NCI-H2029 treated with DMSO at 0.1 percent for 48 hours (cell line): ENCODE measurements at places on chromosomes 16 and 17.
A peak's percentile ranks its signal among the peaks of the same experiment; 100 is the strongest.

DNA sequence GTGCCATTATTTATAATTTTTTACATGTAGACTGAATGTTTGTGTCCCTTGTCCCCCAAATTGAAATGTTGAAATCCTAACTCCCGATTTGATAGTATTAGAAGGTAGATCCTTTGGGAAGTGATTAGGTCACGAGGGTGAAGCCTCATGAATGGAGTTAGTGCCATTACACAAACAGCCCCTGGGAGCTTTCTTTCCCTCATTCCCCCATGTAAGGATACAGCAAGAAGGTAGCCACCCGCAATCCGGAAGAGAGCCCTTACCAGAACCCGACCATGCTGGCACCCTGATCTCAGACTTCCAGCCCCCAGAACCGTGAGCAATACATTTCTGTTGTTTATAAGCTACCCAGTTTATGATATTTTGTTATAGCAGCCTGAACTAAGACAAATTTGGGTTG, 143.2 kb downstream of the NPIPB5 start:
- DNase-seq, result no peak

- no peak for DNase-seq
Measured at GRCh38 chr17:14953405-14953804, 311.7 kb downstream of the PMP22 start.

DNA sequence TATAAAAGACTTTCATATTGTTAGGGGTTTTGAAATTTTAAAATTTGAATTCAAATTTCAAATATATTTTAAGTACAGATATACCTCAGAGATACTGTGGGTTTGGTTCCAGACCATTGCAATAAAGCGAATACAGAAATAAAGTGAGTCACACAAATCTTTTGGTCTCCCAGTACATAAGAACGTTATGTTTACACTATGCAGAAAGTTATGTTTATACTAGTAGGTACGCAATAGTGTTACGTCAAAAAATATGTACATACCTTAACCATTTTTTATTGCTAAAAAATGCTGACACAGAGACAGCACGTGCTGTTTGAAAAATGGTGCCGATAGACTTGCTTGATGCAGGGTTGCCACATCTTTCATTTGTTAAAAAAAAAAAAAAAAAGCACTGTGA, 19.7 kb downstream of the NUP88 start:
- no peak for DNase-seq

GRCh38 chr16:56700195-56700594, 17.9 kb downstream of the MT1X start:
- DNase-seq, result no peak

GRCh38 chr17:17387498-17388362, 84.6 kb downstream of the NT5M start:
- DNase-seq, result no peak

DNA sequence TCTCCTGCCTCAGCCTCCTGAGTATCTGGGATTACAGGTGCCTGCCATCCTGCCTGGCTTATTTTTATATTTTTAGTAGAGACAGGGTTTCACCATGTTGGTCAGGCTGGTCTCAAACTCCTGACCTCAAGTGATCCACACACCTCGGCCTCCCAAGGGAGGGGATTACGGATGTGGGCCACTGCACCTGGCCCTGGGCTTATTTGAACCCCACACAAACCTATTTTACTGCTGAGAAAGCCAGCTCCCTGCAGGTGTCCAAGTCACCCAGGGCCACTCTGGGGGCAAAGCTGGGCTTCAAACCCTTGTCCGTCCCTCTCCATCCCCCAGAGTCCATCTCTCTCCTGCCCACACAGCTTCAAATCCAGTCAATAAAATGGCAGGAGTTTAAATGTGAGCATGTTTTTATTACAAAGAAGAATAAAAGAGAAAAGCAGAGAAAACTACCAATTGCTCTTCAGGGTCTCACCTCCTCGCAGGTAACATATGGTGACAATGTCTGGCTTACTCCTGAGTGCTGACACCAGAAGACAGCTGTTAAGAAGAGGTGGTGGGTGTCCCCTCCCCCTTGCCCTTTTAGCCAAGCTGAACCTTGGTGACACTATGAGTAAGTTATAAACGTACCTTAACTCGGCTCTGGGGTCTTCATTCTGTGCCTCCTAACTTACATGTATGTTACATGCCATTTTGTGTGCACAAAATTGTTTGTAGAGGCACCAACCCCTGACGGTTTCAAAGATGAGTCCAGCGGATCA, 45.4 kb downstream of the LAT start:
- DNase-seq, result no peak

- DNase-seq, result no peak
Measured at GRCh38 chr17:64447526-64447925, 1.4 kb upstream of the MILR1 start.

GRCh38 chr17:56614522-56614921, 21.0 kb downstream of the NOG start:
- no peak for DNase-seq

DNA sequence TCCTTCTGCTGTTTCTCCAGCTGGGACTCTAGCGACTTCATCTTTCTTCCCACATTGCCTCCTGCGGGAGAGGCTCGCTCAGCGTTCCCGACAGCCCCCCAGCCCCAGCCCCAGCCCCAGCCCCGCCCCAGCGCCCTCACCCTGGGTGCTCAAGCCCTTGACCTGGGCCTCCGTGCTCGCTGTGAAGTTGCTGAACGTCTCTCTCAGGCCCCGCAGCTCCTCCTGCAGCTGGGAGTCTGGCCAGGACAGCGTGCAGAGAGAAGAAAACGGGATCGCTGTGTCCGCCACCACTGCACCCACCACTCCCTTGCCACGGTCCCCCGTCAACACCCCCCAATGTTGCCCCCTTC, 2.4 kb downstream of the ASGR1 start:
- DNase-seq, result no peak

DNA sequence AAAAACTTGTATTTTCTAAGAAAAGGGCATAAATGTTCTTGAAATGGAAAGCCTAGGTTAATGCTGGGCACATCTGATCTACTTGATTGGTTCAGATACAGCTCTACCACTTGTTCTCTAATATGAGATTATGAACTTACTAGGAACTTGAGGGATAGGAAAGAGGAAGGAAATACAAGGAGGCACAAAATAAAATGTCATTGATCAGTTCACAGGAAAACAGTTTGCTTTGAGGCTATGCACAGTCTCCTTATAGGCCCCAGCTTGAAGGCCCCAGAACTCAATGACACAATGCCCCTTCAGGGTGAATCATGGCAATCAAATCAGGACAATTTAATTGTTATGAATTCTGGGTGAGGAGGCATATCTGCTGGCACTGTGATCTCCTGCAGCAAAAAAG, 27.1 kb downstream of the NXPH3 start:
- DNase-seq, result no peak

DNA sequence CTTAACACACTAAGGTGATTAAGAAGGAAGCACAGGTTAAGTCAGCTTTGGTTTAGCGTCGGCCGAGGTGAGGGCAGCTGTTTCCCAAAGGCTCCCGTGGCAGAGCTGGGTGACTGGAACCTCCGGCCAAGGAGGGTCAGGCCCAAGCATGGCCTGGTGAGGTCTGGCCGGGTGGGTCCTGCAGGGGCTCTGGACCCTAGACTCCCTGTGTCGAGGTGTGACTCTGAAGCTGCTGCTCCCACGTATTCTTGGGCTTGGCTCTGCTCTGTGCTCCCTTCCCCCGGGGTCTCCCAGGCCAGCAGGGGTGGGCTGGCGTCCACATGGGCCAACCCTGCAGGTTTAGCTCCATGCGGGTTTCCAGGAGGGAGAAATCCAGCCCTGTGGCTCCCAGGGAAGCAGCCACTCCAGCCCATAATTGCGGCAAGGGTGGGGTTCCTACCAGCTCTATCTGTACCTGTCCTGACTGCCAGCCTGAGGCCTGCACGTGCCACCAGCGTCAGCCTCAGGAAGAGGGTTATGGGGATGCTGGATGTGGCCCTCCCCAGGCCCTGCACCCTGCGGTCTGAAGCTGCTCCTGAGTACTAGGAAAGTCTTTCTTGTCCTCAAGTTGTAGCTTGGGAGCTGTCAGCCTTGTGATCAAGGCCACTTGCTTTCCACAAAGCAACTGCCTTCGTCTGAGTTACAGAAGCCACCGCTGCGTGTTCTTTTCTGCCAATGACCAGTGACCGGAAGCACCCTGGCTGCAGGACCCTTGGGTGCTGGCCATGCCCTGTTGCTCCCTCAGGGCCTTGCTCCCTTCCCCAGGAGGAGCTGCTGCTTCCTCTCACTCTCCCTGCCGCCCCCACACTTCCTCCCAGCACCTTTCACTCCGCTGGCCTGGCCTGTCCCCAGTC, 4.8 kb downstream of the CDK5R1 start:
- no peak for DNase-seq

- DNase-seq, result no peak
Measured at GRCh38 chr17:76781056-76781982, 43.4 kb downstream of the MFSD11 start.

GRCh38 chr16:1126044-1126443, 26.9 kb upstream of the CACNA1H start:
- DNase-seq, result no peak

DNA sequence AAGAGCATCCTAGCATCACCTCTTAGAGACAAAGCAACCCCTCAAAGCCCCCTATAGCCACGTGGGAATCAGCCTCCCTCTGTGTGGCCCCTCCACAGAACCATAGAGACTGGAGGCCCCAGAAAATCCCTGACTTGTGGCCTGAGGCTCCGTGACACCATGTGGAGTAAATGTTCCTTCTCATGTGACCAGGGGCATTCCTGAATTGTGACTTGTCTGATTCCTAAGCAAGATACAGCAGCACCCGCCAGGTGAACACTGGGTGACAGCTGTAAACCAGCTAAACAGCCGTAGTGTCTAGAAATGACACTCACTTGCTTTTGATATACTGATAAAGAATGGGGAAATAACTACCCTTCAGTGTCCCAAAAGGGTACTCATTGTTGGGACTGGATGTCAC, 79.0 kb downstream of the DYNLRB2 start:
- no peak for DNase-seq

GRCh38 chr16:87723226-87723623, 42.6 kb downstream of the KLHDC4 start:
- peak; percentile 83 for DNase-seq

DNA sequence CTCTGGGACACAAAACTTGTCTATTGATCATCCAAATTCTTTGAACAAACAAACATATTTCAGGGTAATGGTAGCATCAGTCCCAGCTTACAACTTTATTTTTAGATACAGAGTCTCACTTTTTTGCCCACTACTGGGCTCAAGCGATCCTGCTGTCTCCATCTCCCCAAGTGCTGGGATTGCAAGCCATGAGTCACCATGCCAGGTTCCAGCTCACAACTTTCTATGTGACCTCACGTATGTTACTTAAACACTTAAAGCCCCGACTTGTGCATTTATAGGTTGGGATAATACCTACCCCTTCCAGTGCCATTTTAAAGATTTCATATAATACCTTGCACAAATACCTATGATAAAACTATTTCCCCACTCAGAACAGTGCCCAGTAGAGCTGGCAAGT, 42.0 kb upstream of the KSR1 start:
- DNase-seq, result no peak

DNA sequence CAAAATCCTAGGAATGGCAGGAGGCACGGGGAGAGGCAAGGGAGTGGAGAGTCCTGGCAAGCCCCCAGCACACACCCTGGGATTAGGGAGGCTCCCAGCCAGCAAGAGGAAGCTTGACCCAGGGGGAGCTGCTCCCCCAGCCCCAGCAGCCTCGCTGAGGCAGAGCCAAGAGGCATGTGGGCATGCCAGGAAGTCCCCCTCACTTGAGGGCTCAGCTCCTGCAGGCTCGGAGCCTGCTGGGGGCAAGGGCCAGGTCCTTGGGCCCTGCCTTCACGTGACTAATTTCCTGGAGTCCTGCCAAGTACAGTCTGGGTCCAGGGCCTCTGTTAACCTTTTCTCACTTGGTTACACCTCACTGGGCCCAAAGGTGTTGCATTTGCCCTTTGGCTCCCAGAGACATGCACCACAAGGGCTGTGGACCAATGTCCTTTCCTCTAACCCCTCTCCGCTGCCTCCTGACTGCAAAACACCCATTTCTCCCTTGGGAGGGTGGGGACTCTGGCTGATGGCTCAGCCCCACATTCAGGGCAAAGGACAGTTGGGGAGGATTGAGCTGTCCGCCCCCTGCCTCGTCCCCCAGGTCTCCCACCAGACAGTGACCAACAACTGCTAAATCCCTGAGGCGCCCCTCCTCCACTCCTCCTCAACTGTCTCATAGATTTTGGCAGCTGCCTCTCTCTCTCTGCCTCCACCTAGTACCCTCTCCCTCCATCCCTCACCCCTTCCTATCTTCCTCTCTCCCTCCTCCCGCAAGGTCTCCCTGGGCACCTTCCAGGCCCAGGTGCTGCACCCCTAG, 4.4 kb upstream of the SLC47A2 start:
- DNase-seq, result no peak

GRCh38 chr16:75534560-75535205, 1.2 kb downstream of the CHST5 start:
- no peak for DNase-seq

DNA sequence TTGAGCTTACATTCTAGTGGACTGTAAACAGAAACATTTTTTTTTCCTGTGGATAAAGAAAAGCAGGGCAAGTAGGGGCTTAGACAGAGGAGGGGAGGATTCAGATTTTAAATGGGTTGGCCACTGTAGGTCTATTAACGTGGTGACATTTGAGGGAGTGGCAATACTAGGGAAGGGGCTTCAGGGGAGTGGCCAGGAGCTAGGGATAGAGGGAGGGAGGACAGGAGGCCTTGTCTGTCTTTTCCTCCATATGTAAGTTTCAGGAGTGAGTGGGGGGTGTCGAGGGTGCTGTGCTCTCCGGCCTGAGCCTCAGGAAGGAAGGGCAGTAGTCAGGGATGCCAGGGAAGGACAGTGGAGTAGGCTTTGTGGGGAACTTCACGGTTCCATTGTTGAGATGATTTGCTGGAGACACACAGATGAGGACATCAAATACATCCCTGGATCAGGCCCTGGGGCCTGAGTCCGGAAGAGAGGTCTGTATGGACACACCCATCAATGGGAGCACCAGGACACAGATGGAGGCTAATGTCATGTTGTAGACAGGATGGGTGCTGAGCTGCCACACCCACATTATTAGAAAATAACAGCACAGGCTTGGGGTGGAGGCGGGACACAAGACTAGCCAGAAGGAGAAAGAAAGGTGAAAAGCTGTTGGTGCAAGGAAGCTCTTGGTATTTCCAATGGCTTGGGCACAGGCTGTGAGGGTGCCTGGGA, 6.5 kb upstream of the HBM start:
- DNase-seq, result no peak

GRCh38 chr17:81240761-81241160, 1.6 kb downstream of the NDUFAF8 start:
- DNase-seq, result no peak

GRCh38 chr17:10748531-10749181, 18.8 kb upstream of the TMEM220 start:
- no peak for DNase-seq

GRCh38 chr16:19804538-19805323, 79.9 kb downstream of the GPRC5B start:
- DNase-seq, result peak; percentile 93

DNA sequence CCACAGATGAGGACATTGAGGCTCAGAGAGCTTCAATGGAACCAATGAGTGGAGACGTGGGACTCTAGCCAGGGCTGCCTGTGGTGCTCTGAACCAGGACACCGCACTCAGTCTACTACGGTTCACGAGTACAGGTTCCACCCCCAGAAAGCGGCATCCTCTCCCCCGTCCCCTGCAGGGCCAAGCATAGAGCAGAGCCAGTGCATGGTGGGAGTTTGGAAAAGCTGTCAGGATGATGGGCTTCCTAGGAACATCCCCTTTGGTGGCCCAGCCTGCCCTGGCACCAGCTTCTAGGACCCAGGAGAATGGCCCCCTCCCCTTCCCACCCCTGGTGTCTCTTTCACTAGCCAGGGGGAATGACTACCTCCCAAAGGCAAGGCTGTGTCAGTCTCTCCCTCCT, 8.4 kb downstream of the ZNF319 start:
- DNase-seq, result no peak

GRCh38 chr16:12675852-12676251, 127.8 kb downstream of the CPPED1 start:
- no peak for DNase-seq

- DNase-seq, result no peak
Measured at GRCh38 chr17:66535611-66536010, 233.2 kb downstream of the PRKCA start.
